ENCODE measurements at places on chromosomes 12 and 14.

DNA sequence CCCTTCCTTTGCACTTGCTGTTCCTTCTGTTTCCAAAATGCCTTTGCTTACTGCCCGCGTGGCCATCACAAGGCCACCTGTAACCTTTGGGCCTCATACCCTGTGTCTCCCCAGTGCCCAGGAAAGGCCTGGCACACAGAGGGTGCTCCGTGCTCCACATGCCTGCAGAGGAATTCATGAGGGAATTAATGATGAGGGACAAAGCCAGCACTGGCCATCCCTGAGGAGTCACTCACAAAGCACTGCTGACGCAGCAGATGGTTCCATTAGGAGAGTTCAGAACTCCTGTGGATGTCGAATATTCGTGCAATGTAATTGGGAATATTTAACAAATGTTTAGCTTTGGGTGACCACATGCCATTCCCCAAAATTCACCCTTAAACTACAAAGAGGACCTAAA lies 49.6 kb upstream of the PRMT8 start:
- DNase-seq = no peak

DNA sequence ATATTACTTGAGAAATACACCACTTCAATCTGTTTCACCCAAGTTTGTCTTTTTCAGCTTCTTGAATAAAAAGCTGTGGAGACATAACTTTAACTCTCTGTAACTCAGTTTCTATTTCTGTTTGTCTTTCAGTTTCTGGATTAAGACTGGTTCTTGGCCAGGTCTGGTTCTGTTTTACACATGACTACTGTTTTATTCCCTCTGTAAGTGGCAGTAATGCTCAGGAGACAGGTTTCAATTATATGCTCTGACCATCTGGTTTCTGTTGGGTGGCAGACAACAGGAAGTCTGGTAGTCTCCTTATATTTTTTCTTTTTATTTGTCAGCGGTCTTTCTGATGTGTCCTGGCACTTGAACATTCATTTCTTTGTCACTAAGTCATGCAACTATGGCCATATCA lies 102.9 kb downstream of the RPS29 start:
- DNase-seq = no peak

- DNase-seq = no peak
These were observed 2.3 kb upstream of the ADSS1 start for GRCh38 chr14:104721505-104722431.

DNA sequence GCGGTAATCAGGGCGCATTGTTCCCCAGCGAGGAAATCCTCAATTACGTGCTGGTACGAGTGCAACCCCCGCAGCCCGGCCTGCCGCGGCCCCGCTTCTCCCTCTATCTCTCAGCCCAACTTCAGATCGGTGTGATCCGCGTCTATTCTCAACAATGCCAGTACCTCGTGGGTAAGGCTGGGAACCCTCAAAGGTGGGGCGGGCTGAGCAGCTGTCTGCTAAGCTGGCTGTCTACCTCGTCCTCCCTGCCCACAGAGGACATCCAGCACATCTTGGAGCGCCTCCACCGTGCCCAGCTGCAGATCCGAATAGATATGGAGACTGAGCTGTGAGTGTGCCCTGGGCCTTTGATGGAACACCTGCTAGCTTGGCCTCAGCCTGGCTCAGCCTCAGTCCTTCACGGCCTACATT lies 996 bp downstream of the REC8 start:
- no peak for DNase-seq

DNA sequence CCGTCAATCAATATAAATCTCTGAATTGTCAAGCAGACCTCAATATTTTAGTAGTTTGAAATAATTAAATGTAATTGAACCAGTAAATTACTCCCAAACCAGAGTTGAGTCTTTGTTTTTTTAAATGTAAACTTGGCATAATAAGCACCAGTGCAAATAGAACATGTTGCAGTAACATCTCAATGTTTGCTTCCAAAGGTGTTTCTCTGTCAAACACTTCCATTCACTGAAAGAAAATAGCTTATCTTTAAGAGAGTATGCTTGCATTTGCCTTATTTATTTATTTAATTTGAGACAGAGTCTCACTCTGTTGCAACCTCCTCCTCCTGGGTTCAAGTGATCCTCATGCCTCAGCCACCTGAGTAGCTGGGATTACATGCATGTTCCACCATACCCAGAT lies 39.9 kb upstream of the EGLN3 start:
- DNase-seq = no peak

DNA sequence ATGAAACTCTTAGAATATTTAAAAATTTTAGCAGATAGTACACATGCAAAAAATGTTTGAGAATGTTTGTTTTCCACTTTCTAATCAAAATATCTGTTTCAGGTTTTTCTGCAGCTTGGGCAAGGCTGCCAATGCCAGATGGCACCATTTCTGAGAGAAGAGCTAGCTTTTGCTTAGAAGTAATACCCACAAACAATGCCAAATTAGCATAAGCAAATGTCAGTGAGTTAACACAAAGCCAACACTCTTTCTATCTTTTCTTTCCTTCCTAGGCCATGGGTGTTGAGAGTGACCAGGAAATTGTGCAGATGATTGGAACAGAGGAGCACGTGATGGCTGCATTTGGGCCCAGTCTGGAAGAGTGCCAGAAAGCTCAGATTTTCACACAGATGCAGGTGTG lies 35.2 kb downstream of the POLR3B start:
- no peak for DNase-seq

DNA sequence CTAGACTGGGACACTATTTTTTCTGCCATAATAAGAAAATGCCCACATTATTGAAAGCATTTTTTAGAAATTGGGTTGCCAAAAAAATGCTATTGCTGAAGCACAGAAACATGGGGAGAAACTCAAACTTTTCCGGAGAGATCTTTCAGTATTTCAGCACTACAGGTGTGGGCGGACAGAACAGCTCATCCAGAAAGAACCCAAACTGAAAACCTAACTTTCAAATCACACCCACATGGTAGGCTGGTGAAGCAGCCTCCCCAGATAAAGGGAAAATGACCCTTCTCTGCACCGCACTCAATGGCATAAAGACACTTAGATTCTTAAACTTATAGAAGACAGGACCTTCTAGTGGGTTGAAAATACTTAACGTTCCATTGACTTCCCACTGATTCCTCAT lies 62.3 kb upstream of the TMPO start:
- no peak for DNase-seq

DNA sequence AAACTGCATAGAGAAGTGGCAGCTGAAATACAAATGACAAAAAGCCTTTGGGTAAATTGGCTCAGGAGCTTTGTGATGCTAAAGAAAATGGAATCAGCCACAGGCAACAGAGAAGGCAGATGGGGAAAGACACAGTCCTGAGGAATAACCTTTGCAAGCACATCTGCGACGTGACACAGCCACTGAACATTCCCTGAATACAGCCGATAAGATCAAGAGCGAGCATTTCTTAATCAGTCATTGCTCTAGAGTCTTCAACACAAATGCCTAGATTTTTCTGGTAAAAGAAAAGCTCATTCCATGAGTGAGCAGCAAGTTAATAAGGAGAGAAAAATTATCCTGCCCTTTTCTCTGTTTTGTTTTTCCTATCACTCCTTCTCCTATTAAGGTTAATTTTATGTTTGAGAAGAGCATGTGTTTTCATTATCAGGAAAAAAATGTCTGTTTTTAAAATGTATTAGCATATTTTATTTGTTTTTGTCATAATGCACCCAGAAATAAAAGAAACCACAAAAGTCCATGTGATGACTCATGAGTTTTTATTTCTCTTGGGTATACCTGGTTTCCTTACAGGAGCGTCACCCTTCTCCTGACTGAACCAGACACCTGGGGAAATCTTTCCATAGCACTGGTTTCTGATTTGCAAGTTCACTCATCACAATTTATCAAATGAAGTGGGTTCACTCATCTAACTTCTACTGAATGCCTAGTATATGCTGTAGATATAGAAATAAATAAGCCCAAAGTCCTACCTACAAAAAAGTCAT lies 45.4 kb upstream of the PCED1B start:
- no peak for DNase-seq

GRCh38 chr14:76726551-76726970 lies 34.7 kb upstream of the VASH1 start:
- no peak for DNase-seq

GRCh38 chr12:106226884-106227640 lies 20.8 kb downstream of the CKAP4 start:
- no peak for DNase-seq

GRCh38 chr14:82045339-82045738 lies 511.7 kb upstream of the SEL1L start:
- DNase-seq = no peak

DNA sequence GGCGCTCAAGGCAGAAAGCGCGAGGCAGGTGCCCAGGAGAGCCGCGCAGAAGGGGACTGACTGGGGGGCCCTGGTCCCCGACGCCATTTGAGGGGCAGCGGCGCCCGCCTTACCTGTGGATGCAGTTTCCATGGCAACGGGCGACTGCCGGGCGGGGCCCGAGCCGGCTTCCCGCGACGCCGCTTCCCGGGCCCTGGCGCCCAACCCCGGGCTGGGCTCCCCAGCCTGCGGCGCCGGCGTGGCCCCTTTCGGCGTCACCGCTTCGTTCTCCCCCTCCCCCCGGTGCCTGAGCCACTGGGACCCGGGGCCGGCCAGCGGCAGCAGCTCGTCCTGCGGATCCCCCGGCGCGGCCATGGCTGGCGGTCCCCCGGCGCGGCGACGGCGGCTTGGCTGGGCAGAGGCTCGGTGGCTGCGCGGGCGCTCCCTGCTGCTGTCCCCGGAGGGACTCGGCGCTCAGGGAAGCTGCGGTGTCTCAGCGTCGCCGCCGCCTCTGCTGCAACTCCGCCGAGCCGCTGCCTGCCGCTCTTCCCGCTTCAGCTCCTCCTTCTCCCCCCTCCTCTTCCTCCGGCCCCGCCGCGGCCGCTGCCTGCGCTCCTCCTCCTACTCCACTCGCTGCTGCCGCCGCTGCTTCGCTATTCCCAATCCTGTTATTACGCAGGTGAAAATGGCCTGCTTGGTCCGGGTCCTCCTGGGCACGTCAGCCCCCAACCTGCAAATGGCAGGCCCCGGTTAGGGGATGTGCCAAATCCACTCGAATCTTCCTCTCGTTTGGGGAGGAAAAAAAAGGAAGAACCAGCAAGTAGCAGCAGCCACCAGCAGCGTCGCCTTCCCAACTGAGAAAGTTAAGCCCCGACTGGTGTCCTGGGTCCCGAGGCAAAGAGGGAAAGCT lies at the start of gene RTN1:
Gene RTN1, minus strand, starts transcription at position 500 of the 889 bp plus-strand sequence. Its CDS starts 146 bp downstream, at position 354.
- no peak for DNase-seq

DNA sequence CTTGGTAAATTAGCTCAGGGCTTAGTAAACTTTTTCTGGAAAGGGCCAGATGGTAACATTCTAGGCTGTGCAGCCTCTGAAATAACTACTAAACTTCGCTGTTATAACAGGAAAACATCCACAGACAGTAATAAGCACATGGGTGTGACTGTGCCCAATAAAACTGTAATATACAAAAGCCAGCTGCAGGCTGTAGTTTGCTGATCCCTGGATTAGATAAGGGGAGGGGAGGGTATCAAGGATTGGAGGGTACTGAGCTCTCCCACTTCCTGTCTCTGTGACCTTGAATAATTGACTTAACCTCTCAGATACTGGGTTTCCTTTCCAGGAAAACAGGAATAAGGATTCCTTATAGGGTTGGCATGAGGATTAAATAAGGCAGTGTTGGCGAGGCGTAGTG lies 81.2 kb downstream of the CCDC60 start:
- DNase-seq = no peak

- DNase-seq = no peak
These were observed 4.5 kb upstream of the BEGAIN start for GRCh38 chr14:100591453-100592371.

GRCh38 chr14:89182326-89182725 lies 234.7 kb downstream of the FOXN3 start:
- DNase-seq = no peak

GRCh38 chr14:94448071-94448808 lies 4.4 kb downstream of the SERPINA11 start:
- DNase-seq = no peak

DNA sequence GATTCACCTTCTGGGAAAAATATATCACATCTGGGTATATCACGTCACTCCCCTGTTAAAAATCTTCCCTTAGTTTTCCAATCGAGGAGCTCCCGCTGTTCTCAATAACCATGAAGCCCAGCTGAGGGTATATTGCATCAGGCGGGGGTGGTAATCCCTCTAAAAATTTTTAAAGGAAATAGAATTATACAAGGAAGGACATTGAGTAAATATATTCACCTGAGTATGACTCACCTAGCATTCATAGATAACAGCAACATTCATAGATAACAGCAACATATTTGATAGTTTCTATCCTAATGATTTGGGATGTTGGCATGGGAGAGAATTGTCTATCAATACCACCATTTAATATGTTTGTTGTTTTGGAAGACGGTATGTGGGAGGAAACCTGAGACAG lies 473.6 kb downstream of the RMST start:
- no peak for DNase-seq

DNA sequence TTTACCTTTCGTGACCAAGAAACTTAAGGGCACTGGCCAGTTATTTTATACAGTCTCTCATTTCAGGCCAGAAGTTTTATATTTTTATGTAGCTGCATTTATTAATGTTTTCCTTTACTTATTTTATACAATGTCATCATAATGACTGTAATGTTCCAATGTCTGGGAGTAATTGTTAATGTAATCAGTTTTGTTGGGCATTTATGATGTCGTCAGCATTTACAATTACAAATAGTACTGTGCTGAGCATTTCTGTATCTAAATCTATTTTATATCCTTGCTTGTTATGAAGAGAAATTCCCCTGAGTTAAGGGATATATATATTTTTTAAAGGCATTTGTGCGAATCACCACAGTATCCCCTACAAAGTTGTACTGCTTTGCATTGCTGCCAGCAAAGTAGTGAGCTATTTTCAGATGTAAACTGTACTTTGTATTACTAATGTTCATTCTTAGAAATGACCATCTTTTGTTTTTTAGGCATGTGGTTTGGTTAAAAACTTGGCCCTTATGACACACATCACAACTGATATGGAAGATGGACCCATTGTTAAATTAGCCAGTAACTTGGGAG lies 74.4 kb downstream of the POLR3B start:
- DNase-seq = no peak

DNA sequence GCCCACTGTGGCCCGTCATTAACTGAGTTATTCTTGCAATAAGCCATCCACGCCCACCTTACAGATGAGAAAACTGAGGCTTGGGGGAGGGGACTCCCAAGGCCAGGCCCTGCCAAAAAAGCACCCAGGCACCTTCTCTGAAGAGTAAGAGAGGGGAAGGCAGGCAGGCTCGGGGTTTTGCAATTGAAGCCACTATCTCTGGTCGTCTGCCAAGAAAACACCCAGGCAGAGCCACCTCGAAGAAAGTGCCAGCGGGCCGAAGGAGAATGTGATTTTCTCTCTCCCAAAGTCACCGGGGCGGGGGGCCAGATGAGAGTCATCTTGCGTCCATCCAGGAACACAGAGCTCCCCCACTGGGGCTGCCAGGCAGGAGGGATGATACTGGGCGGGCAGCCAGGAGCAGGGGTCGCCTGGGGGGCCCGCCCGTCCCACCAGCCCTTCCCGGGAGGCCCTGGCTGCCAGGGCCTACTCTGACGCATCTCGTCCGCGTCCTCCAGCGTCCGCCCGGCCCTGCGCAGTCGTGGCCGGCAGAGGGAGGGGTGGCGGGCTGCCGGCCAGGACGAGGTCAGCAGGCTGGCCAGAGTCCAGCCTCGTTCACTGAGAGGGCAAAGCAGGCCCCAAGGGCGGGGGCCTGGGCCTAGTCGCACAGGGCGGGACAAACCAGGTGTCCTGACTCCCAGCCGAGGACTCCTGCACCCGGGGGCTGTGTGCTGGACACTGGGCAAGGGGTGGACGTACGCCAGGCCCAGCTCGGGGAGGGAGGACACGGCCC lies 74.3 kb downstream of the RFLNA start:
- DNase-seq = no peak
